ENCODE measurements at places on chromosomes 12 and 14. TPM values are rescaled to one million over a fixed set of nuclear protein-coding genes. Genes with fewer than 3 reads are reported as not detected.

The RPGRIP1 gene
- total RNA-seq: 0.21 TPM

- peaks cover 29% of the 10 kb centered on the region for H3K36me3 ChIP-seq
- no peak overlapping the region for H3K4me3 ChIP-seq
- no peak overlapping the region for H3K27ac ChIP-seq
Measured at GRCh38 chr12:89436062-89436461, 83.8 kb upstream of the DUSP6 start.

DNA sequence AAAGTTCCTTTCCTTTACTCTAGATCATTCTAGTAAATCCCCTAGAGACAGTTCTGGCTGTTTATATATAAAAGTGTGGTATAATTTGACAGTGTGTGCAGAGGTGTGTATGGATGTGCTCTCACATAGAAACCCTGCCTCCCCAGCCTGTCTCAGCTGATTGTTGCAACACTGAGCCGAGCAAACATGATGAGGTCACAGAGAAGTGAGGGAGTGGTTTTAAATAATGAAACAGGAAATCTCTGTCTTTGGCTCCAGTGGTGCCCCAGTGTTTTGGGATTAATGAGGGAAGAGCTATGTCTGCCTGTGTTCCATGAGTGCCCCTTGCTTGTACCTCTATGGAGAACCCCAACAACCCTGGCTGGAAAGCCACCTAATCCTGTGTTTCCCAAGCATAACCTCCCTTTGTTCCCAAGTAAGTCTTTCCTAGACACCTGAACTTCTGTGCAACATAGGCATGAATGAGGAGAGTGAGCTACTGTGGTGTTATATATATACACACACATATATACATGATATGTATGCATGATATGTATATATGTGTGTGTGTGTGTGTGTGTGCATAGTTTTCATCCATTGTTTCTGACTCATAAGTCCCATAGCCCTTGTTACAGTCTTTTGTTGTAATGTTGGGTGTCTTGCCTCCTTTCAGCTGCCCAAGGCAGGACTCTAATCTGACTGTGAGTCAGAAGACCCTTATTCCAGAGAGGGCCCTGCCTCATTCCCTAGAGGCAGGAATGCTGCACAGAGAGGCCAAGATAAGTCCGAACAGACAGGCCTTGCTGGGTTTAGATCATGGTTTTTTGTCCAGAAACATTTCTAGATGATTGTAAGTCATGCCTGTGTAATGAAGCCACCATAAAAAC lies 18.0 kb downstream of the TRAF3 start:
- H3K27ac ChIP-seq: peak overlapping the region; percentile 72
- peaks cover 84% of the 10 kb centered on the region for H3K4me1 ChIP-seq
- peaks cover 59% of the 10 kb centered on the region for H3K36me3 ChIP-seq
- peak; percentile 67 for DNase-seq

DNA sequence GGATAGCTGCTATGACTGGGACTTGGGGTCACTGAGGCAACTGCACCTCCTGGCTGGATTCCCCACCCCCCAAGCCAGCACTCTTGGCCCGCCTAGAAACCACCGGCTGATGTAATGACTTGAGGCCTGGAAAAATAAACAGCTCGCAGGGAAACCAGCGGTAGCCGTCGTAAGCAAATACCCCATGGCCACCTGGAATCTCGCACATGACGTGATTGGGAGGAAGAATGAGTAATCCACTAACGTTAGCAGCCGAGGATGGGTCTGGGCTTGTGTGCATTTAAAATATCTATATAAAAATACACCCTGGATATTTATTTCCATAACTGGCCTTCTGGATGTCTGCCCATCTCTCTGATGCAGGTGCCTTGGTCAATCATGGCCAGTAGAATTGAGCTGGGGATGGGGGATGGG lies 120.1 kb downstream of the SMOC1 start:
- peaks cover 21% of the 10 kb centered on the region for H3K27me3 ChIP-seq
- H3K27ac ChIP-seq: no peak overlapping the region
- no peak overlapping the region for H3K4me3 ChIP-seq
- no peak for DNase-seq

GRCh38 chr12:74890237-74890599 lies 319.4 kb downstream of the KCNC2 start:
- no peaks in the 10 kb centered on the region for H3K36me3 ChIP-seq
- no peak overlapping the region for H3K27ac ChIP-seq
- peaks cover 29% of the 10 kb centered on the region for H3K4me1 ChIP-seq

DNA sequence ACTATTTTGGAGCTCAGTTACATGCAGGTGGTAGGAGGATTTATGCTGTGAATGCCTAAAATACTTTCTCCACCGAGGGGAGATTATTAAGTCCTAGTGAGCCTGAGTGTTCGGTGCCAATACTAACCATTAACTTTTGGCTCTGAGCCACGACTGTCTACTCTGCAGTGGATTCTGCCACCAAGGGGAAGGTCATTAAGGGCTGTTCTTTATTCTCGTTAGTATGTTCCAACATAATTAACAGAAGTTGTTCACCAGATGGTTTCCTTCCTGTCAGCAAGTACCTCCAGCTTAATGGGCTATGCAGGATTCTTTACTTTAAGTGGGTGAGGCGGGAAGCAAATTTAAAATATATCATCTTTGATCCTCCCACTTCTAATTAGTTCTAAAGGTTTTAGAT lies 326.3 kb downstream of the BMP4 start:
- no peaks in the 10 kb centered on the region for H3K4me1 ChIP-seq
- DNase-seq: no peak
- H3K4me3 ChIP-seq: no peak overlapping the region

The CLEC2D gene
- total RNA-seq: 212 TPM

The TEP1 gene
- total RNA-seq: 29.2 TPM

The CAPZA3 gene
- not detected for total RNA-seq

DNA sequence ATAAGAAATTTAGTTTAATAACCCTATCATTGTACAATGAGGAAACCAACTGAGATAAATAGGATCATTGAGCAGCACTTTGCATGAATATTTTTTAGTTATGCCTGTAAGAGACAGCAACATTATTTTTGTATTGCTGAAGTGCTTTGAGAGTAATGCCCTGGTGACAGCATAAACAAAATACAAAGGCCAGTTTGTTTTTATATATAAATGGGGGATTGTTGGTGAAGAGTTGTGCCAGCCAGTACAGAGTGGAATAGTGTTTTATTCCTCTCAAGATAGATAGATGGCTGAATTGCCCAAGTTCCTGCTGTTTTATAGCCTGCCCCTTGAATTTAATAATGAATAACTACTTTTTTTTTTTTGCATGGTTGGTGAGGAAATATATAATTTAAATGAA lies 101.8 kb downstream of the CNTN1 start:
- H3K36me3 ChIP-seq: no peaks in the 10 kb centered on the region
- no peak overlapping the region for H3K27ac ChIP-seq
- no peaks in the 10 kb centered on the region for H3K4me1 ChIP-seq
- no peaks in the 10 kb centered on the region for H3K27me3 ChIP-seq

- peaks cover 12% of the 10 kb centered on the region for H3K4me1 ChIP-seq
- no peaks in the 10 kb centered on the region for H3K27me3 ChIP-seq
- no peak overlapping the region for H3K4me3 ChIP-seq
- DNase-seq: no peak
- no peak overlapping the region for H3K27ac ChIP-seq
Measured at GRCh38 chr14:100381395-100382105, 58.4 kb downstream of the SLC25A47 start.

The B4GALNT3 gene
- total RNA-seq: 2.2 TPM

The BMP4 gene
- total RNA-seq: not detected

DNA sequence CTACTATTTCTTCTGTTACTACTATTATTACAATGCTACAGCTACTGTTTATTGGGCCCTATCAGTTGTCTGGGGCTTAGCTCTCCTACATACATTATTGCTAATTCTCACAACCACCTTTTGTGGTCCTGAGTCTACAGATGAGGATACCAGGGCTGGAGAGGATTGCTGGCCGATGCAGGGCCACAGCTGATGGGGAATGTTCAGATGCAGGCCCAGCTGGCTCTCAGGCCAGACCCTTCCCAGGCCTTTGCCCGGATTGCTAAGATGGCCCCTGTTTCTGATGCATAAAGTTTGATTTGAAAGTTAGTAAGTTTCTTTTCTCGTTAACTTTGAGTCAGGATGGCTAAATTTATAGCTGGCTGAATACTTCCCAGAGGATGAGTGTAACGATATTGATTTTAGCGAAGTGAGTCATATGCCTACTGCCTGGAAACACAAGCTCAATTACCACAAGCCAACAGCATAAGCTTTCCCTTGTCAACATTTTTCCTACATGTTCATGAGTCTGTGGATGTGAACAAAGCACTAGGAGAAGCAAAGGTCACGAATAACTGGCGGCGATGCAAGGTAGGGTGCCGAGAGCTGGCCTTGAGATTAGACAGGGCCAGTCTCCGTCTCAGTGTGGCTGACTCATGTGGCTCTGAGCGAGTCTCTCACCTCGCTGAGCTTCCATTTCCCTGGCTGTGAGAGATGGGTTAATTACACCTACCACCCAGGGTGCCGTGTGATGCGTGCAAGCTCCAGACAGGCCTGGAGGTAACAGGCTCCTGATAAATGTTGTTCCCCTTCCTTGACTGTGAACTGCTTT lies 111.0 kb downstream of the BEGAIN start:
- no peak for DNase-seq
- H3K4me1 ChIP-seq: no peaks in the 10 kb centered on the region
- no peak overlapping the region for H3K4me3 ChIP-seq
- no peak overlapping the region for H3K27ac ChIP-seq

The OR11H6 gene
- not detected for total RNA-seq

DNA sequence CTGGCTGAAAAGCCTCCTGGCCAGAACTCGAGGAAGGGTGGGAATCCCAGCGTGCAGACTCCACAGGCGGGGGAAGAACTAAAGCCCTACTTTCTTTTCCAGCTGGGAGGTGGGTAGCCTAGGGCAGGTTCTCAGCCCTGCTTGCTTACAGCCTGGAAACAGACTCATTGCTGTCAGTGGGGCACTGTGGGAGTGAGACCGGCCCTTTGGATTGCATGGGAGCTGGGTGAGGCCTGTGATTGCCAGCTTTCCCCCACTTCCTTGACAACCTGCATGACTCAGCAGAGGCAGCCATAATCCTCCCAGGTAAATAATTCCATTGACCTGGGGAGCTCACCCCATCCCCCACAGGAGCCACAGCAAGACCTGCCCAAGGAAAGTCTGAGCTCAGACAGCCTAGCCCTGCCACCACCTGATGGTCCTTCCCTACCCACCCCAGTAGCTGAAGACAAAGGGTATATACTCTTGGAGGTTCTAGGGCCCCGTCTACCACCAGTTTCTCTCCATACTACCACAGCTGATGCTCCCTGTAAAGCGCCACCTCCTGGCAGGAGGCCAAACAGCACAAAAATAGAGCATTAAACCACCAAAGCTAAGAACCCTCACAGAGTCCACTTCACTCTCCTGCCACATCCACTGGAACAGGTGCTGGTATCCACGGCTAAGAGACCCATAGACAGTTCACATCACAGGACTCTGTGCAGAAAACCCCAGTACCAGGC lies 294.1 kb downstream of the SEC23A start:
- DNase-seq: peak; percentile 28
- H3K27me3 ChIP-seq: peaks cover 1% of the 10 kb centered on the region
- H3K27ac ChIP-seq: no peak overlapping the region
- no peak overlapping the region for H3K4me3 ChIP-seq

- peak; percentile 71 for DNase-seq
- peak overlapping the region; percentile 74 for H3K27ac ChIP-seq
- no peaks in the 10 kb centered on the region for H3K27me3 ChIP-seq
- H3K4me1 ChIP-seq: peaks cover 52% of the 10 kb centered on the region
Measured at GRCh38 chr14:89750908-89751392, 203.6 kb downstream of the EFCAB11 start.

- DNase-seq: no peak
- no peaks in the 10 kb centered on the region for H3K36me3 ChIP-seq
- no peaks in the 10 kb centered on the region for H3K4me1 ChIP-seq
- H3K4me3 ChIP-seq: no peak overlapping the region
Measured at GRCh38 chr12:118582863-118583262, 206.5 kb downstream of the SUDS3 start.

The CACNB3 gene
- total RNA-seq: 11.5 TPM

- no peaks in the 10 kb centered on the region for H3K36me3 ChIP-seq
- H3K4me1 ChIP-seq: no peaks in the 10 kb centered on the region
- H3K27me3 ChIP-seq: no peaks in the 10 kb centered on the region
- H3K27ac ChIP-seq: no peak overlapping the region
- no peak overlapping the region for H3K4me3 ChIP-seq
- DNase-seq: no peak
Measured at GRCh38 chr12:43028826-43029225, 439.3 kb upstream of the PRICKLE1 start.

The AKAP5 gene
- 0.39 TPM for total RNA-seq

- H3K36me3 ChIP-seq: no peaks in the 10 kb centered on the region
- peaks cover 16% of the 10 kb centered on the region for H3K27me3 ChIP-seq
- no peak overlapping the region for H3K27ac ChIP-seq
- H3K4me1 ChIP-seq: no peaks in the 10 kb centered on the region
- DNase-seq: no peak
Measured at GRCh38 chr12:10184261-10184843, 5.5 kb downstream of the TMEM52B start.

DNA sequence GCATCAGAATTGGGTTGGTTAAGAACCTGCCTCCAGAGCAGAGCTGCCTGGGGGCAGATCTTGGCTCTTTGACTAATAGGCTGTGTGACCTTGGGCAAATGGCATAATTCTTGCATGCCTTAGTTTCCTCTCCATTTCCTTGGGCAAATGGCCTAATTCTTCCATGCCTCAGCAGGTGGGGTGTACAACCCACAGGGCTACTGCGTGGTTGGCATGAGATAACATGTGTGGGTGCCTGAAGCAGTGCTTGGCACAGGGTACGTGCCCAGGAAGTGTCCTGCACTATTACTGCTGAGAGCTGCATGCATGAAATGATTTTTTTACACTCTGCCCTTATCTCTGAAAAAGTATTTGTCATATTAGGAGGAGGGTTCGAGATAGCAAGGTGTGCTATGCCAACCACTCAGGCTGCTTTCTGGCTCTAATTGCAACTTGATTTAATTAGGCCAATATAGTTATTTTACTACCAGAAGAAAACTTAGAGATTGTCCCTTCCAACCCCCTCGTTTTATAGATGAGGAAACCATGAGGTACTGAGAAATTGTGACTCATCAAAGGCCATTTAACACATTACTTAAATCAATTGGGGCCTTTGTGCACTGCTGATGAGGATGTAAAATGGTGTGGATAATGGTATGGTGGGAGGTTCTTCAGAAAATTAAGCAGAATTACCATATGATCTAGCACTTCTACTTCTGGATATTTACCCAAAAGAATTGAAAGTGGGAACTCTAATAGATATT lies 161.6 kb upstream of the HIF1A start:
- no peaks in the 10 kb centered on the region for H3K27me3 ChIP-seq
- H3K36me3 ChIP-seq: peaks cover 71% of the 10 kb centered on the region
- H3K4me1 ChIP-seq: peaks cover 92% of the 10 kb centered on the region
- peak; percentile 37 for DNase-seq

DNA sequence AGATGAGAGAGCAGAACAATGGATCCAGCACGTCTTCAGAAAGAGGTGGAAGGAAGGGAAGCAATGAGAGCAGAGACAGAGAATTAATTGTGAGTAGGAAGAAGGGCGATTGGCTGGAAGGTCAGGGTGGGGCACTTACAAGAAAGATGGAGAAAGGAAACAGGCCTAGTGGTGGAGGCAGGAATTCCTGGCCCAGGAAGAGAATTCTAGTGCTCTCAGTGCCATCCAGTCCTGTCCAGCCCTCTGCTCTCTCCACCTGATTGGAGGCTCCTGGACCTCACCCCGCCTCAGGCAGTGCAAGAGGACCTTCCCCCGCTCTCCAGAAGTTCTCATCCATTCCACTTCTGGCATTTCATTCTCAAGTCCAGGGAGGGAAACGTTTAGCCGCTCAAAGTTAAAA lies 43.0 kb downstream of the NGB start:
- no peaks in the 10 kb centered on the region for H3K4me1 ChIP-seq
- no peak for DNase-seq
- H3K4me3 ChIP-seq: no peak overlapping the region
- H3K27me3 ChIP-seq: no peaks in the 10 kb centered on the region
- H3K36me3 ChIP-seq: no peaks in the 10 kb centered on the region
- no peak overlapping the region for H3K27ac ChIP-seq

GRCh38 chr12:53330671-53331070 lies 5.5 kb downstream of the SP7 start:
- no peaks in the 10 kb centered on the region for H3K36me3 ChIP-seq
- H3K27ac ChIP-seq: no peak overlapping the region
- H3K4me3 ChIP-seq: no peak overlapping the region

Data from activated CD4-positive, alpha-beta T cell treated with anti-CD3 and anti-CD28 coated beads for 36 hours (primary cell).